SHP77 (cell line): ENCODE measurements at places on chromosomes 2 and 18.

GRCh38 chr2:182827182-182827879 lies 39.1 kb downstream of the FRZB start:
- DNase-seq = no peak

DNA sequence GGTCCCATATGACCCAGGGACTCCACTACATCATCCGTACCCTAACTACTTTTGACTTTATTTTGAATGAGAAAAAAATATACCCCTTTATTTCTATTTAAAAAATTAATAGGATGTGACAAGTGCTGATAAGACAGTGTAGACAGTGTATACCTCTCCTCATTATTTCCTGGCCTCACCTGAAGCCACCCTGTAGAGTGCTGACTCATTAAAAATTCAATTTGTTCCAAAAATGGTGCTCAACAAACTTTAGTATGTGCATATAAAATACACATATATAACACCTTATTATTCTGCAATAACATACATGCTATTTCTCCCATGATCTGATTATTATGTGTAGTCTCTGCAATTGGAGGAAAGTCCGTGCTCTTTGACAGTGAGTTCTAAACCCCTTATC lies 20.8 kb downstream of the NOL4 start:
- DNase-seq = no peak

- no peak for DNase-seq
These were observed 10.5 kb downstream of the FAM110C start for GRCh38 chr2:35852-36251.

- no peak for DNase-seq
These were observed 225.0 kb downstream of the LDLRAD4 start for GRCh38 chr18:13443552-13443951.

DNA sequence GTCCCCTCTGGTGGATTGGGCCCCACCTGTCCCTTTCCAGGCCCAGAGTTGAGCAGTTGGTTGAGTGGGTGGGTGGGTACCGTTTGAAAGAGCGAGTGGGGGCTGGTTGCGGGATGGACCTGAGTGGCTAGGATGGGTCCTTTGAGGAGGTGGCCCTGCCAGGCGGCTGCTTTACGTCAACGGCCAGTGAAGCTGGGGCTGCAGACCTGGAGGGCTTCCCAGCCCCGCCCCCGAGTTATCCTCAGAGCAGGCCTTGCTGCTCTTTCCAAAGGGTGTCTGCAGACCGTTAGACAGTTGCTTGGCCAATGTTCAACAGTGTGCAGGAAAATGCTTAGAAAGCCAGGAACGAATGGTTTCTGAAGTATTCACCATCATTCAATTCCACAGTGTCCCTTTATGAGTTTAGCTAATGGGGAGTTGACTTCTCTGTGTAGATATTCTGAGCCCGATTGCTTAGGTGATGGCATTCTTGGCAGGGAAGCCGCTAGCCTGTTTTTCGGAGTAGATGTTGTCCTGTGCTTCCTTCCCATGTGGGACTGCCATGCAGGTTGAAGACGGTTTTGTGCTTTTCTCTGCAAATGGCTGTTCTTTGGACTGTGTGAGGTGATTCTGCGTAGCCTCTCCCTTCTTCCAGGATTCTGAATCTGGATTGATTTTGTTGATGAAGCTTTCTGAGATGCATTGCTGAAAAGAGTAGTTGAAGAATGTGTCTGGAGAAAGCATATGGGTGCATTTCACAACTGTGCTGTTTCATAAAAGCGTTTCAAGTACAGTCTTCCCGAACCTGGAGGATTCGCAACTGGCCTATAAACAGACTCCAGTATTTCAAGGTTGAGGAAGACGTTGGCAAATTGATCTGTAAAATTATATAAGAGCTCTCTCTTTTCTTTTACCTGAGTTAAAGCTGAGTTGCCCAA lies 45.8 kb downstream of the LDLRAD4 start:
- DNase-seq = no peak

GRCh38 chr2:18889565-18890332 lies 300.4 kb upstream of the NT5C1B start:
- DNase-seq = no peak

- DNase-seq = no peak
These were observed 300.7 kb upstream of the MEIS1 start for GRCh38 chr2:66134138-66134701.
